ENCODE measurements at places on chromosomes 7 and 10.

DNA sequence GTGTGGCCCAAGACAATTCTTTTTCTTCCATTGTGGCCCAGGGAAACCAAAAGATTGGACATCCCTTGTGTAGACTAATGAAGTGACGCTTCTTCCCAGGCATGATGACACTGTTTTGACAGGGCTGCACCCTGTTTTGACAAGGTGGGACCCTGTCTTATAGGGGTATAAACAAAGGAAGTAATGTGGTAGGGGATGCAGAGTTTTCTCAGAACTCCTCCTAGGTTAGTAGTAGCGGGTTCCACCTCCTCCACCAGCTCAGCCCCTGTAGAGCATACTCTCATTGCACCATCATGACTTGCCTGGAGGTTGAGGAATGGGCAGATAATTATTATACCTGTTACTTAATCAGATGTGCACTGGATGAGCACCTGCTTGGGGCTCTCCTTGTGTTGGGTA is 123.1 kb downstream of the CCNY start:
- no peak for DNase-seq

DNA sequence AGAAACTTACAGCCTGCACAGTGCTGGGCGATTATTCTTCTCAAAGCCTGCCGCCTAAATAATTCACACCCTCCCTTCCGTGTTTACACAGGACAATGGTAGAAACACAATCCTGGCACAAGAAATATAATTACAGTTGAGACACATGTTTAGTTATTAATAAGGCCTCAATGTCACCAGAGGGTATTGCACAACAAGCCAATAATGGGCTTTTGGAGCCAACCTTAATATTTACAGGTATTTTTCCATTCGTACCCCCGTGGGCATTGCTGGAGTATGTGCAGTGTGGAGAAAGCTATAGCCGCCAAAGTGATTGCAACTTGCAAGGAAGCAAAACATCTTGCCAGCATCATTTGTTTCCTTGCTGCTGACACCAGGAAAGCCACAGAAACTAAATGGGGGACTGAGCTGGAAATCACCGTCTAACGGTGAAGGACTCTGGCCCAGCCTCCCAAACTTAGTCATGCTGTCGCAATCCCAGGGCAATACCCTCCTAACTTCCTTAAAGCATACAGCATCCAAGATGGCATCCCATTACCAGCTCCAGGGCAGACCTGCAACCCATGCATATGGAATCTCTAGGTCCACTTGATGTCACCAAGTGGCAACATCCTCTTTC is 8.6 kb downstream of the CALN1 start:
- peak; percentile 92 for DNase-seq

- no peak for DNase-seq
These were observed 96.9 kb downstream of the TRIM24 start for GRCh38 chr7:138556771-138557484.

DNA sequence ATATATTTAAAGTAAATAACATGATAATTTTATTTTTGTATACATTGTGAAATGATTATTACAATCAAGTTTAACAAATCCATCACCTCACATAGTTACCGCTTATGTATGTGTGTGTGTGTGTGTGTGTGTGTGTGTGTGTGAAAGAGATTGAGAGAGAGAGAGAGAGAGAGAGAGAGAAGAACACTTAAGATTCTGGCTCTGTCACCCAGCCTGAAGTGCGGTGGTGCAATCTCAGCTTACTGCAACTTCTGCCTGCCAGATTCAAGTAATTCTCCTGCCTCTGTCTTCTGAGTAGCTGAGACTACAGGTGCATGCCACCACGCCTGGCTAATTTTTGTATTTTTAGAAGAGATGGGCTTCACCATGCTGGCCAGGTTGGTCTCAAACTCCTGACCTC is 17.8 kb downstream of the LYZL1 start:
- DNase-seq: no peak

DNA sequence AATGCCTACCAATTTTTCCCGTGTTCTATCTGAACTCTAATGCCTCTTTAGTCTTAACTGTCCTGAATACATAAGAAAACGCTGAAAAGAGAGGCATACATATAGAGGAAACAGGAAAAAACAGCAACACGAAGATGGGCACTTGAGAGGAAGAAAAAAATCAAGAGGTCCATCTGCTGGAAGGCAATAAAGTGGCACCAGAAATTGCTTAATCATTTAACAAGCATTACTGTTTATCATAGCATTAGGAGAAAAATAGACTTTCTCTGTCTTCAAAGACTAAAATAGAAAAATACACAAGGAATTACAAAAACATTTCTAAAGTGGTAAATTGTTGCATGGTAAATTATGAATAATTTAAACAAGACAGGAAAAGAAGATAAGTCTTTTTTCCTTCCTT is 35.0 kb downstream of the NSUN6 start:
- no peak for DNase-seq

- DNase-seq: no peak
These were observed 471.7 kb downstream of the GRM8 start for GRCh38 chr7:126780993-126781392.

DNA sequence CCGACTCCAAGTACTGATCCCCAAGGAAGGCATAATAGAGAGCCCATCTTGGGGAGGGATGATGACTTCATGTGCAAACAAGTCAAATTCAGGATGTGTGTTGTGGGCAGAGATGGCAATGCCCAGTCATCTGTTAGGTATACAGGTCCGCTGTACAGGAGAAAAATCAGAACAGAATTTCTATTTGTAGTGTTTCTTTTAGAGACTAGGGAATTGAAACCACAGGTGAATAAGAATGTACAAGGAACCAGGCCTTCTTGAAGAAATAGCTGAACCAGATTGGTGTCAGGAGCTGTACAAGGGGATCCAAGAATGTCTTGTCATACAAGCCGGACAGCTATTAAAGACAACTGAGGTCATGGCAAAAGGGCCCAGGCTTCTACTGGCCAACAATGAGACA is 147.9 kb downstream of the PFKFB3 start:
- DNase-seq: no peak

- DNase-seq: peak; percentile 41
These were observed 8.1 kb downstream of the PODXL start for GRCh38 chr7:131548371-131548770.

GRCh38 chr10:15954188-15954587 is 93.9 kb upstream of the MINDY3 start:
- no peak for DNase-seq

GRCh38 chr7:102039706-102040105 is 222.3 kb downstream of the CUX1 start:
- DNase-seq: no peak

- no peak for DNase-seq
These were observed 155.4 kb upstream of the CACNA2D1 start for GRCh38 chr7:82598958-82599357.

DNA sequence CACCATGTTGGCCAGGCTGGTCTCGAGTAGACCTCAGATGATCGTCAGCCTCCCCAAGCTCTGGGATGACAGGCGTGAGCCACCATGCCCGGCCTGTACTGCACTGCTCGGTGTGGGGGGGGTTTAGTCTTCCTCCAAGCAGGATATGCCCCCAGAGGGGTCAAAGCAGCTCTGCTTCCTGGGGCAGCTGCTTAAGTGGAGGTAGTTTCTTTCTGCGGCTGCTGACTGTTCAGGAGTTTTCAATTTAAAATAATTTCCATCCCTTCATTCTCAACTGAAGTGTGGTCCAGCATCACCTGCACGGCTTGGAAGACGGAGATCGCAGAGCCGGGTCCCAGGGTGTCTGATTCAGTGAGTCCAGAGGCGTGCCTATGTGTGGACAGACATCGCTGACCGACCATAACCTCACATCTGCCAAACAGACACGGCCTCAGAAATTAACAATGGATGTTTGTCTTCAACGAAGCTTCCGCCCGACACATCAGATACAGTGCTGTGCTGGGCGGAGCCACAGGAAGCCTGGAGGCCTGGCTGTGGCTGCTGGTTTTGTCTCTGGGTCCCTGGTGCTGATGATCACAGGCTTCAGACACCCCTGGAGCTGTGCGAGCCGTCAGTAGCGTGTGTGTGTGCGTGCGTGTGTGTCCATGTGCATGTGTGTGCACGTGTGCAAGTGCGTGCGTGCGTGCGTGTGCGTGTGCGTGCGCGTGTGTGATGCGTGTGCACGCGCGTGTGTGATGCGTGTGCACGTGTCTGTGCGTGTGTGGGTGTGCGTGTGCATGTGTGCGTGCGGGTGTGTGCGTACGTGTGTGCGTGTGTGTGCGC is 226.5 kb upstream of the PITRM1 start:
- DNase-seq: no peak

DNA sequence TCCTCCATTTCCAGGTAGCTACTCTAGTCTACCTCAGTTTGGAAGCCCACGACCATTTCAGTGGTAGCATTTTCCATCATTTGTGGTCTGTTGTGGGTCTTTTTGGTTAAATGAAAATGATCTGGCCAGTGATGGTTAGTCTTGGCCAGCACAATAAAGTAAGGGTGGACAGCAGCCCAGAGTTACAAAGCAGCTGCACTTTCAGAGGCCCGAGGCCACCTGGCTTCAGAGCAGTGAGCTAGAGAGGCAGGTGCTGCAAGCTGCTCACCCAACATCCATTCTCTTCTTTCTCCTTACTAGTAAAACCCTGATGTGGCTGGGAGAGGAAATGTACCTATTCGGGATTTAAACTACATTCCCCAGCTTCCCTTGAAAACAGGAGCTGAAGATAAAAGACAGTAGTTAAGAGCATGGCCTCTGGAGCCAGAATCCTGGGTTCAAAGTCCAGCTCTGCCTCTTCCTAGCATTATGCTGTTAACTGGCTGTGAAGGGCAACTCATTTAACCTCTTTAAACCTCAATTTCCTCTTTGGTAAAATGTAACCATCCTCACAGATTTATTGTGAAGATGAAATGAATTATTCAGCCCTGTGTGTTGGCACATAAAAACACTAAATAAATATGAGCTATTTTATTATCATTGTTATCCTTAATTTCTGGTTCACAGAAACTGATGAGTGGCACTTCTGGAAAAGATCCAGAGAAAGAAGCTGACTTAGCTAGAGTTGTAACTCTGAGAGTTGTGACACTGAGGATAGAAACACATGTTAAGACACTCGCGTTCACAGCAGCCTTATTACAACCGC is 517.4 kb downstream of the PARD3 start:
- no peak for DNase-seq

DNA sequence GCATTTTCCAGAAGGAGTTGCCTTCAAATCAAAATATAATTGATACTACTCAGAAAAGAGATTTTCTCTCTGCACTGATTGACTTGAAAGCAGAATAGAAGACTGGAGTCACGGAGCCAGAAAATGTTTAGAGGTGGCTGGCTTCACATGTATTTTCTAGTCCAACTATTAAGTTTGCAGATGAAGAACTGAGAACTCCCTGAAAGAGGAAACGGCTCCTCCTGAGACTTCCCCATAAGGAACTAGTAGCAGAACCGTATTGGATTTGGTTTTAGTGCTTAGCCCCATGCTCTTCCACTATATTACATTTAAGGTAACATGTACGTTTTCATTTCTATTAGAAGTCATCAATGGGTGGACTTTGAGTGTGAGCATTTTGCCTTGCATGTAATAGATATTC is 946.3 kb downstream of the CNTNAP2 start:
- DNase-seq: peak; percentile 66

GRCh38 chr10:7340179-7340874 is 70.5 kb downstream of the SFMBT2 start:
- peak; percentile 22 for DNase-seq

- no peak for DNase-seq
These were observed 35.5 kb upstream of the FOXL3 start for GRCh38 chr7:254337-255037.

DNA sequence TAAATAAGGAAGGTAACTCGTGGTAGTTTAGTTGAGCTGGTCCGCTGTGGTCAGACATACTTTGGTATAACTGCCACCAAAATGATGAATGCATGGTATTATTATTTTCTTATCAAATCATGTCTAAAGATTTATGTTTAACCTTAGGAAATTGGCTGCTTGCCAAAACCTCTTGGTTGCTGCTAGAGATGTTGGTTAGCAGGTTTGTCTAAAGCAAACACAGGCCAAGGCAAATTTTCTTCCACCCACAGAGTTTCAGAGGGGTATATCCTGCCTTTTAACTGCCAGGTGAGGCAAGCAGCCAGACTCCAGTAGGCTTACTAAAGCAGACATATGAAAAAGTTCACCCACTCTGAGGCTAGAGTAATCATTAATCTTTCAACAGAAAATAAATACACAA is 101.4 kb downstream of the SEMA3E start:
- DNase-seq: no peak

- DNase-seq: no peak
These were observed 72.5 kb downstream of the BBS9 start for GRCh38 chr7:33201821-33202220.

DNA sequence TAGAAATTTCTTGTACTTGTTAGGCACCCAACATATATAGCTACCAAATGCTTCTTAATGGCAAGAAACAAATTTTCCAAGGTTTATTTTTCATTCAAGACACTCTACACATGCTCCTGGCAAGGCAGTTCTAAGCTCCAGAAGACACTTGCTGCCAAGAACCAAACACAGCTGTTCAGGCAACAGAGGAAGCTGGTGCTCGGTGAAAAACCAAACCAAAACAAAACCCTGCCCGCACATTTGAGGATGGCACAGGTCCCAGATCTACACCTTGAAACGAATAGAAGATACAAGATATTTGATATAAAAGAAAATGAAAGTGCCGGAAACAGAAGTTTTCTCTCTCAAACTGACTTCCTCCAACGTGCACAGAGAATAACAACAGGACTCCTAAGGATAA is 4.9 kb upstream of the DNTT start:
- DNase-seq: no peak

DNA sequence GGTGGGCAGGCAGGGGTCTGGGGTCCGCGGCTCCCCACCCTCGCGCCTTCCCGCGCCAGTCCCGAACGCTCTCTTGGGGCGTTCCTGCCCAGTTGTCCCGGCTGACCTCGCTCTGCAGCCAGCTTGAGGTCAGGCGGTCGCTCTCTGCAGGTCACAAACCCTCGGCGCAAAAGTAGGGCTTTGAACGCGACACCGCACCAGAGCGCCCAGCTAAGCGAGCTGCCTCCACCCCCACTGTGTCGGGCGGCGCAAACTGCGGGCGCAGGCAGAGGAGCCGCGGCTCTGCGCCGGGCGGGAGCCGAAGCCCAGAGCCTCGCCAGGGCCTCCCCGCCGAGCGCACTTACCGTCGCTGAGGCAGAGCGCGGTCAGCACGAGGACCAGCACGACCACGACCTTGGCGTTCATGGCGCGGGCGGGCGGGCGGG is 284 bp downstream of the CXCL12 start:
- no peak for DNase-seq

- DNase-seq: no peak
These were observed 23.0 kb downstream of the MKI67 start for GRCh38 chr10:128103229-128103714.

- DNase-seq: peak; percentile 35
These were observed 5.6 kb upstream of the WASL start for GRCh38 chr7:123754271-123754871.

GRCh38 chr7:2760098-2760889 is 72.3 kb downstream of the AMZ1 start:
- peak; percentile 65 for DNase-seq

GRCh38 chr10:21423338-21423737 is 102.1 kb downstream of the SKIDA1 start:
- DNase-seq: no peak
